Posterior vena cava (tissue), 2 donors: ENCODE measurements at places on chromosomes 1 and 21. TPM values are rescaled to one million over a fixed set of nuclear protein-coding genes. Genes with fewer than 3 reads are reported as not detected.

SLC30A7 gene
- total RNA-seq, result 27.5 TPM

DNA sequence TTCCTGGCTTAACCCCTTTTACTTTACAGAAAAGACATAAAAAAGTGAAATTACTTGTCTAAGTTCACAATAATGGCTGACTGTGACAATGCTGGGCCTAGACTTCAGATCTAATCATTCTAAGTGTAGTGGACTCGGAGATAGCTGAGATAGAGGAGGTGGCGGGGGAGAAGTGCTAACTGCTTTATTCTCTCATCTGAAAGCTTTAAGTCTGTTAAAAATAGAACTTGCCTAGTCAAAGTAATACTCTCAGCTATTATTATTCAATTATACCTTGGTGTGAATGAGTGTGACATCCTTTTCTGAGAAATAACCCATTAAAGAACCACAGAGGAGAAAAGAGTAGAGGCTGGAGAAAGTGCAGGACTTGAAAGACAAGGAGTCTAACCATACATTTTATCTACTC lies 96.1 kb upstream of the OLIG2 start:
- DNase-seq, result no peak

- DNase-seq, result no peak
Observed at GRCh38 chr1:64567426-64568170, 97.7 kb downstream of the CACHD1 start.

DNA sequence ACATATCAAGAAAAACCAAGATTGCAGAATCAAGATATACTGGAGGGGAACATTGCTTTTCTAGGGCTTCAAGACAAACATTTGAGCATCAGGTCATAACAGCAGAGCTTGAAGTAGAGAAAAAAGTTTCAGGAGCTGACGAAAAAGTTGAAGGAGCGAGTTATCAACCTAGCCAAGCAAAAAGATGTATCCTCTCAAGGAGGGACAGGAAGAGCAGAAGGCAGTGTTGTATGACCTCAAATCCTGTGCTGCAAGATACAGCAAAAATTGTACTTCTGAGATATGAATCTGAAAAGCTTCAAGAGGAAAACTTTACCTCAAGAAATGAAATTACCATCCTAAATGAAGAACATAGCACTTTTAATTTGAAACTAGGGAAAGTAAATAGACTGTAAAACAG lies 153.1 kb downstream of the AK5 start:
- no peak for DNase-seq

DNA sequence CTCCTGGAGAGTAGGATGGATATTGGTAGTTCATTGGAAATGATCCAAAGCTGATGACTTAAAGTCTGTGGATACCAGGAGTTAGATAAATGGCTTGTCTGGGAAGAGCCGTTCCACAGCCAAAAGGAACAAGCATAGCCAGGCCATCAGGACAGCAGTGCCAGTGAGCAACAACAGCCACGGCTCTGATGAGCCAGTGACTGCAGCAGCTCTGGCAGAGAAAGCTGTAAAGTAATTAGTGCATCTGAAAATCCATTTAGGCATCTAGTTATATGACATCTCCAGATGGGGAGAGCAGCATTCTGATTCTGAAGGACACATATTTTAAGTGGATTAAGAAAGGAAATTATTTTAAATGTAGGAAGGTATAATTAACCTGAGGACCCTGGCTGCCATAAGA lies 256.2 kb upstream of the PLXNA2 start:
- no peak for DNase-seq

C4BPB gene
- total RNA-seq, result 0.43 TPM

DNA sequence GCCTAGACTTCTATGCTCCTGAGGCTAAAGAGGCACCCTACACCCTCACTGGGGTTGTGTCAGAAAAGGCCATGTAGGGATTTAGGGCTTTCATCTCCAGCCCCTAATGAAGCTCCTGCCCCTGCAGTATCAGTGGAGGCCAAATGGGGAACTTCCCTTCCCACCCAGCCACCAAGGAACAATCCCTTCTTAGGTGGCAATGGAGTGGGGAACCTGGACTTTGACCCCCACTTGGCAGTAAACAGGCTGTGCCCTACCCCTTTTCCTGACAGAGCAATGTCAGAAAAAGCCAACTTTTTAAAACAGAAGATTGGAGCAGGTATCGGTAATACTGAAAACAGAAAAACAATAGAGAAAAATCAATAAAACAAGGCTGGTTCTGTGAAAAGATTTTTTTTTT lies 35.5 kb upstream of the SLC19A2 start:
- DNase-seq, result no peak

DNA sequence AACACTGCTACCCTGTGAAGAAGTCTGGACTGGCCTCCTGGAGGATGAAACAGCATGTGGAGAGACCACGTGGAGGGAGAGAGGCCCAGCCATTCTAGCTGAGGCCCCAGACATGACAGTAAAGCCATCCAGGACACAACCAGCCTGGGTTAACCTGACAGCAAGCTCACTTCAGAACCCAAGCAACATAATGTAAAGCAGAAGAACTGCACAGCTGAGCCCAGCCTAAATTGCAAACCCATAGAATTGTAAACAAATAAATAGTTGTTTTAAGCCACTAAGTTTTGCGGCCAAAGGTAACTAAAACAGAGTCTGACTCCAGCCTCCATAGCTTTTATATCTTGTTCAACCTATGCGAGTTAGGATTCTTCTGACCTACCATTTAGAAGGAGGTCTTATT lies 97.2 kb upstream of the L1TD1 start:
- no peak for DNase-seq

IL22RA1 gene
- total RNA-seq, result 0.10 TPM

- no peak for DNase-seq
Observed at GRCh38 chr1:231643071-231643934, 16.7 kb downstream of the DISC1 start.

- no peak for DNase-seq
Observed at GRCh38 chr1:159937054-159937750, 8.2 kb downstream of the IGSF9 start.

DNA sequence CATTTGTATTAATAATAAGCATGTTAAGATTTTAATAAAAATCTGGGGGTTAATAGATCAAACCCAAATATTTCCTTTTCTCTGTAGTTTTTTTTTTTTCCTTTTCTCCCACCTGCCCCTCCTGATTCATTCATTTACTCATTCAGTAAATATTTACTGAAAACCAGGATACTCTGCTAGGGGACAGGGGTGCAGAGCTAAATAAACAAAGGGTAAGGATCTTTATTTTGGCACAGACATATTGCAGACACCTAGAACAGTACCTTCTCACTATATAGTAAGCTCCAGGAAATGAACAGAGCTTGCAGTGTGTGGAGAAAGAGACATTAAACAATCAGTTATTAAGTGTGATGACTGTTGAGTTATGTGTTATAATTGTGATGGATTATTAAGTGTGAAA lies 60.9 kb downstream of the AK5 start:
- DNase-seq, result no peak

GRCh38 chr1:226762055-226762454 lies 23.0 kb upstream of the ITPKB start:
- no peak for DNase-seq

DNA sequence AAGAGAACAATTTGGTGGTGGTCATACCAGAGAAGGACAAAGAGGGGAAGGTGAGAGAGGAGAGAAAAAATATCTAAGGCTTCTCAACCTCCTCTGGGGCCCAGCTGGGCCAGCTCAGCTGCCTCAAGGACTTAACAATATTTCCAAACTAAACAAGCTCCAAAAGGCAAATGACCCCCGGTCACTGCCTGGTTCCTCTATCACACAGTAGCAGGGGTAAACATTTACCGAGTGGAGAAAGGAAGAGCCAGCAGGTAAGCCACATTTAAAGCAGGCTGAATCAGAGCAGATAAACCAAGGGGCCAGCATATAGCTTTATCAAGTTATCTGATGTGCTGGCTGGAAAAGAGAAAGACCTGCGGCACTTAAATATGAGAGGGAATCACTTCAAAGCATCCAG lies 102.1 kb downstream of the KCND3 start:
- DNase-seq, result peak; percentile 5

ZSCAN20 gene
- 5.1 TPM for total RNA-seq

DNA sequence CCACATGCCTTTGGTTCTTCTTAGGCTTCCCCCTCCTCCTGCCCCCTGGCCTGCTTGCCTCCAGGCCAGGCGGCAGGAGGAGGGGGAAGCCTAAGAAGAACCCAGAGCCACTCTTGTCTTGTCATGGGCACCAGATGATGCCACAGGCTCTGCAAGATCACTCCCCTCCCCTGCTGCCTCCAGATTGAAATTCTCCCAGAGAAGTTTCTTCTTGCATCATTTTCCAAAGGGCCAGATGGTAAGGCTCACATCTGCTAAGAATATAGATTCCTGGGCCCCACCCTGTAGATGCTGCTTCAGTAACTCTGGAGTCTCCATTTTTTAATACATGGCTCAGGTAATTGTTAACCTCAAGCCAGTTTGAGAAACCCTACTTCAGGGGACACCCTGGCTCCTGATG lies 60.8 kb downstream of the FAM163A start:
- DNase-seq, result no peak

OLFML3 gene
- total RNA-seq, result 43.6 TPM

- DNase-seq, result no peak
Observed at GRCh38 chr1:190046231-190046630, 431.4 kb downstream of the BRINP3 start.

DNA sequence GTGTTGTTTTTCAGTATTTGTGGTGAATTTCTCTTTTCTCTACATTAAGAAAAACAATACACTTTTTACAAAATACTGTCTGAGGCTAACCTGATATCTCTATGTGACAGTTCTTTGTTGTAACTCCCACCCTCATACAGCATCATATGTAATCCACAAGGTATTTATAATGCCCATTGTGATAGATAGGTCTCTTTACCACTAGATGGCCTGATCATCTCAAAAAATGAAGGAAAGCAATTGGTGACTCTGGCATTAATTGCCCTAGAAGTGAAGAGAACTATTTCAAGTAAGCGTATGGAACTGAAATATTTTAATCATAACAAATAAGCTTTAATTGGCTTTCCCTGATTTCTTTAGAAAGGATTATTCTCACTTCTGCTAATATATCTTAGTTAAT lies 36.2 kb upstream of the HFM1 start:
- no peak for DNase-seq

C1orf210 gene
- total RNA-seq, result not detected

DNA sequence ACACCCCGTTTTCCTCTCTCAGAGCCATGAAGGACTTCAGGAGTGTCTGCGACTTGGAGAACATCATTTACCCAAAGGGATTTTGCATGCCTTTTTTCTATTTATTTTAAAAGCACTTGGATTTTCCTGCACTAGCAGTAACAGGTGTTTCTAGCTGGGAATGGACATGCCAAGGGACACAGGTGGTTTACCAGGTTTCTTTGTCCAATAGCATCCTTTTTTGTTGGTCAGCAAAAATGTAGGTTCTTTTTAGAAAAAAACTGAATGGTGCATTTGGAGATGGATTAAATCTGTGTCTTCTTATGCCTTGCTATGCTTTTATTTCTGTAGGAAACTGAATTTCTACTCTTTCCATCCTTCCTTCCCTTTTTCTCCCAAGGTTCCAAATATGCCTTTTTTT lies 132.8 kb upstream of the COL6A1 start:
- no peak for DNase-seq

DNA sequence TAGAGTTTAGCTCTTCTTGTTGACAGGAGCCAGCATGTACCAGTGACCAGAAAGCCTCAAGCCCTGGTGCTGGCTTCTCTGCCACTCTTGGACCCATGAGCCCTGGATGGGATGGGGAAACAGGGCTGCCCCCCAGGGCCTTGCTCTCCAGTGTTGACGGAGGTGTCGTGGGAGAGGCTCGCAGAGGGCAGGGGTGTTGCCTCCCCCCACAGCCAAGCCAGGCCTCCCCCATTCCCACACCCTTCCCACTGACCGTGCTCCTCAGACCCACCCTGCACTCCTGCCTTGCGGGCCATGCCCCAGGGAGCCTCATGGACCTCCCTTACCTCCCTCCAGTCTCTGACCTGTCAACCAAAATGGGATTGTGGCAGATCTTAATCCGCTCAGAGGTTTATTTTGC lies 123.8 kb upstream of the COL6A1 start:
- DNase-seq, result peak; percentile 42

DNA sequence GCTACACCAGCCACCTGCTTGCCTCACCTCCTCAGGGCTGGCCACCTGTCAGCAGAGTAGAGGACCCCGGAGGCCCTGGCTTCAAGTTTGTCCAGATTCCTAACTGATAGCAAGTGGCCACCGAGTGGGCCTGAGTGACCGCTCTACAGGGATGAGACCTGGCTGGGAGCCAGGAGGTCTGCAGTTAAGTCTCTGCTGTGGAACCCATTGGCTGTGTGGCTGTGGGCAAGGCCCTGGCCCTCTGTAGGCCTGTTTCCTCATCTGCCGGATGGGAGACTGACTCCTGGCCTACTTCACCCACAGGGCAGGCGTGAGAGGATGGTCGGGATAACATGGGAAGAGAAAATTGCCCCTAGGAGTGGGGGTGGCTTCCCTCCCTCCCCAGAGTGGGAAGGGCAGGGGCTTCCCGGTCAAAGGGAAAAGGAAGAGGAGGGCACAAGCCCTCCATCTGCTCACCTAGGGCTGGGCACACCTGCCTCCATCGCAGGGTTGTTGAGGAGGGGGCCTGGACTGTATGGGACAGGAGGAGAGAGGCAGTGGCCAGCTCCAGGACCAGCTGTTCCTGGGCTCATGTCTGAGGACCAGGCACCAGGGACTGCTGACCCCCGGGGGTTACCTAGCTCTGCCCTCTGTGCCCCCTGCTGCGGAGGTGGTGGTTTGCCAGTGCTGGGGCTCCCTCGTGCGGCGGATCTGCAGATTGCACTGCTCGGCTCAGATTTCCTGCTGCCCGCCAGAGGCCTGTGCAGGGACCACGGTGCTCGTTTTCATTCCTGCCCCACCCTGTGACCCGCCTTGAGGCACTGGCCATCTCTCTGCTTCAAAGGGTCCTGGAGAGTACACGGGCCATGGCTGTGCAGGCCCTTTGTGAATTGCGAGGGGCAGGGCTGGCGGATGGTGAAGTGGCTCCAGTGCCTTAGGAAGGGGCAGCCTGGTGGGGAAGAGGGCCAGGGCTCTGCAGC lies 9.1 kb upstream of the MTFR1L start:
- peak; percentile 90 for DNase-seq

CELA2B gene
- total RNA-seq, result not detected

TEX38 gene
- total RNA-seq, result not detected

PTAFR gene
- 9.3 TPM for total RNA-seq

- no peak for DNase-seq
Observed at GRCh38 chr1:29597861-29598260, 361.5 kb downstream of the PTPRU start.

SYT6 gene
- total RNA-seq, result 0.10 TPM

GRCh38 chr1:54545916-54546635 lies 2.0 kb upstream of the ACOT11 start:
- no peak for DNase-seq

DNA sequence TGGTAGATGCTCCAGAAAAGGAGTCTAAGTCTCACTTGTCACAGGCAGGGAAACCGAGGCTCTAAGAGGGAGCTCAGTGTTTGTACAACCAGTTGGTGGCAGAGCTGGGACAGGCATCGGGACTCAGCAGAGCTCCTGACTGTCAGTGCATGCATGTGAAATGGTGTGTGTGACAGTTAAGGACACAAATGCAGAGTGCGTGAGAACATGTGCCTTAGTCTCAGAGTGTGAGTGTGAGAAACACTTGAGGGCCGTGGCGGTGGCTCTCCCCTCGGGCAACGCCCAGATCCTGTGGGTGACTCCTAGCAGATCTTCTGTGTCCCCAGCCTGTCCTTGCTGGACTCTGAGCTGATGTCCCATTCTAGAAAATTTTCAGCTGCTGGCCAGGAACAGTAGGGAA lies 362.6 kb downstream of the MATN1 start:
- DNase-seq, result no peak
